Stimulated activated CD8-positive, alpha-beta memory T cell treated with anti-CD3 and anti-CD28 coated beads, Interleukin-4, amount 100 ng/mL, for 48 hours (primary cell): ENCODE measurements at places on chromosomes 6 and 20.

- DNase-seq, result no peak
These were observed 327.8 kb upstream of the TBX18 start for GRCh38 chr6:85092226-85092625.

DNA sequence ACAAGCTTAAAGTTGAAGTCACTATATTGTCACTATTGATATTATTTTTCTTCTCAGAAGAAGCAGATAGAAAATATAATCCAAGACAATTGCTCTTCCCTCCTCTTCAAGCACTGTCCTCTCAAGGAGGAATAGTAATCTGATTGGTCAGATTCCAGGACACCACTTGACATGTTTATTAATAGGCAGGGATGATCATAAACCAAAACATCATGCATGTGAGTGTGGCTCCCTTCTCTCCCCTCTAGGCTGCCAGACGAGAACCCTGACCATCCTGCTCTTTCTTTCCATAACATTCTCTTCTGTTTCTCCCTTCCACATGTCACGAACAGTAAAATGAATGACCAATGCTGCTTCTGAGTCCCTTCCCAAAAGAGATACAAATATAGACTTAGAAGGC lies 7.5 kb downstream of the ATG5 start:
- no peak for DNase-seq

- no peak for DNase-seq
These were observed 88.0 kb downstream of the CDS2 start for GRCh38 chr20:5214826-5215225.

GRCh38 chr6:162970246-162970645 lies 242.5 kb downstream of the PACRG start:
- DNase-seq, result no peak

GRCh38 chr20:58308680-58309527 lies 611 bp upstream of the RAB22A start:
- DNase-seq, result peak; percentile 69

DNA sequence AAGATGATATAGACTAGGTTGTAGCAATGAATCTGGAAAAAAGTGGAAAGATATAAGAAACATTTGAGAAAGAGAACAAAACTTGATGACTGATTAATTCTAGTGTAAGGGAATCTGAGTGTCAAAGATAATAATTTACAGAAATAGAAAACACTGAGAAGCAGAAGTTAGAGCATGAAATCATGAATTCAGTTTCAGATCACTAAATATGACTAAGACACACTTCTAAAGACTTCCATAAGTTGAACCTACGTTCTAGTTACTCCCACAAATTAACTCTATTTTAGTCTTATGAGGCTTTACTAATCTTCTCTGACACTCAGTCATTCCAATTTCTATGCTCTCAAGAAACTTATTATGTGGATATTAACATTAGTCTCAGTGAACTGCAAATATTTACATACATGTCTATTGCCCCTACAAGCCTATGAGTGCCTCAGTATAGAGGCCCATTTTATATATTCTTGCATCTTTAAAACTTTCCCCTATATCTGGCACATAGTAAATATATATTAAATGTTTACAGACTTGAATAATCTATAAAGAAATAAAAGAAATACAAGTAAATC lies 30.4 kb downstream of the IBTK start:
- DNase-seq, result no peak

DNA sequence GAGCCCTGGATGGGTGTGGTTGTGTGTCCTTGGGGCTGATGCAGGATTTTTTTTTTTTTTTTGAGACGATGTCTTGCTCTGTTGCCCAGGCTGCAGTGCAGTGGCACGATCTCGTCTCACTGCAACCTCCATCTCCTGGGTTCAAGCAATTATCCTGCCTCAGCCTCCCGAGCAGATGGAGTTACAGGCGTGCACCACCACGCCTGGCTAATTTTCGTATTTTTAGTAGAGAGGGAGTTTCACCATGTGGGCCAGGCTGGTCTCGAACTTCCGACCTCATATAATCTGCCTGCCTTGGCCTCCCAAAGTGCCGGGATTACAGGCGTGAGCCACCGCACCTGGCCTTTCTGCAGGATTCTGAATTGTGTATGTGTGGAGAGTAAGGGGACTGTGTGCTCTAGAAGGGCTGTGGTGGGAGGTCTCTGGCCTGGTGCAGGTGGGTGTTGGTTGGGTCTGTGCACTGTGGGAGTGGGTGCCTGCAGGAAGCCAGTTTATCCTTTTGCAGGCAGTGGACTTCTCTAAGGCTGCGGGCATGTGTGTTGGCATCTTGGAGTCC lies 11.0 kb upstream of the ID1 start:
- DNase-seq, result no peak

GRCh38 chr20:5863040-5863833 lies 87.1 kb downstream of the TRMT6 start:
- DNase-seq, result no peak

DNA sequence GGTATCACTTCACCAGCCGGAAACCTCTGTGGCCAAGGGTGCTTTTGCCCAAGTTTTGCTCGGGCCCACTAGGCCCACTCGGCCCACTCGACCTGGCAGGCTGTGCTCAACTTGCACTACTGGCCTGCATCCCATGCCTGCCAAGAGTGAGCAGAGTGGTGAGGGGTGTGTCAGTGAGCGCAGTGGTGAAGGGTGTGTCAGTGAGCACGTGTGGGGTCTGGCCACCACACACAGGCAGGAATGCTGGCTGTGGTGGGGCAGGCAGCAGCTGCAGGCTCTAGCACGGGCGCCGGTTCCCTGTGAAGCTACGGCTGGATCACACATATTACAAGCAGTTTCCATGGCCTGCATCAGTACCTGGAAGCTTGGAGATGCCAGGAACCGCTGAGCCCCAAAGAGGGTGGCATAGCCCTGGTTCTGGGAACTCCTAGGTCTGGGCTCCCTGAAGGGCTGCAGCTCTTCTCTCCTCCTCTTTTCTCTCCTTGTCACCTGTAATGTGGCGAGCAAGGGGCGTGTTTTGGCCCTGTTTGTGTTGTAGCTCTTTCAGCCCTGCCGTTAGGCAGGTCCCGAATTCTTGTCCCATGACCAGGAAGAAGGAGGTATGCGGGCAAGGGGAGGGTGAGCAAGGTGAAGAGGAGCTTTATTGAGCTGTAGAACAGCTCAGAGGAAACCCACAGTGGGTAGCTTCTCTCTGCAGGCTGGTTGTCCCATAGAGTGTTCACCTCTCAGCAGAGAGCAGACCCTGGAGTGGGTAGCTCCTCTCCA lies 51.0 kb upstream of the CLDN20 start:
- DNase-seq, result no peak

- DNase-seq, result no peak
These were observed 1.3 kb upstream of the SIRPA start for GRCh38 chr20:1893721-1894470.

DNA sequence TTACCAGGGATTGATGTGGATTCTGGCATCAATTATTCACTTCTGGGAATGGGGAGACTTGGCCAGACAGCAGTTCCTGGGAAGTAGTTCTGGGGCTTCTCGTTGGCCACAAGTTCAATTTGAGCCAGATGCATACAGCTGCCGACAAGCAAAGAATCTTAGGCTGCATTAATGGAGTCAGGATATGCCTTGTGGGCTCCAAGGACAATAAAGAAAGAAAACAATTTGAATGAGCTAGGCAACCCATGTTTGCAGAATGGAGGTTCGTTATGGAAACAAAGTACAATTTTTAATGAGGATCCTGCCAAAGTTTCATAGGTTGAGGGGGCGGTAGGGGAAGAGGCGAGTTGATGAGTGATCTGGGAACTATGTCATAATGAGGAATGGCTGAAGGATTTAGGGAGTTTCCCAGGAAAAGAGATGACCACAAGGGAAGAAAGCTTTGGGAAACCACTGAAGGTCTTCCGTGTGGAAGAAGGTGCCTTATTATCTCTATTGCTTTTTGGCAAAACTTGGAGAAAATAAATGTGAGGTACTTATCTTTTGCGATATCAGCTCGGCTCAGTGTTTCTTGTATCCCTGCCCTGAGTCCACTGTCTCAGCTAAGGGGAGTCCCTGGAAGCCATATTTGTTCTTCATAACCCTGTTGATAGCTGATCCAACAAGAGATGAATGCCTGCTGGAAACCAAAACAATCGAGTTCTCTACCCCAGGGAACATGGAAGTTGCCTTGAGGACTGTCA lies 181.0 kb upstream of the ZNF217 start:
- DNase-seq, result no peak

GRCh38 chr6:149969635-149970034 lies 5.9 kb downstream of the ULBP1 start:
- no peak for DNase-seq

DNA sequence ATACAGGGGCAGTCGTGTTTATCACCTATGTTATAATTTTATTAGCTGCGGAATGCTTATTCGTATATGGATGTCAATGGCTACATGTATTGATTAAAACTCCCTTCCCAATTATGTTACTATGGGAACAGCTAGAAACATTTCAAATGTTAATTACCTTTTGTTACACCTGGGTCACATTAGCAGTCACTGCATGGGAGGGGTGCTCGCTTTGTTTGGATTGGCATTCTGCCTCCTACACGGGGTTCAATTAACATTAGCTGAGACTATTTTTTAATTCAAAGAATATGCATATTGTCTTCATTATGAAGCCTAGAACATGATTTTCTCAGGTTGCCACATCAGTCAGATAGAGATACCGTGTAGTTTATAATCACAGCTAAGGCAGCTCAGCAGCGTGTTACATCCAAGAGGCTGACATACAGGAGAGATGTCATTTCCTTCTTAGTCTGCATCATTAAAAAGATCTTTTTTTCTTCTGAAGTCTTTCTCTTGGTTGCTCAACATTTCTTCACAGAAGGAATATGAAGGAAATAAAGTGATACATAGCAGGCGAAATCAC lies 76.2 kb upstream of the RPS6KA2 start:
- no peak for DNase-seq

- DNase-seq, result no peak
These were observed 258.7 kb downstream of the THBS2 start for GRCh38 chr6:168994956-168995355.

DNA sequence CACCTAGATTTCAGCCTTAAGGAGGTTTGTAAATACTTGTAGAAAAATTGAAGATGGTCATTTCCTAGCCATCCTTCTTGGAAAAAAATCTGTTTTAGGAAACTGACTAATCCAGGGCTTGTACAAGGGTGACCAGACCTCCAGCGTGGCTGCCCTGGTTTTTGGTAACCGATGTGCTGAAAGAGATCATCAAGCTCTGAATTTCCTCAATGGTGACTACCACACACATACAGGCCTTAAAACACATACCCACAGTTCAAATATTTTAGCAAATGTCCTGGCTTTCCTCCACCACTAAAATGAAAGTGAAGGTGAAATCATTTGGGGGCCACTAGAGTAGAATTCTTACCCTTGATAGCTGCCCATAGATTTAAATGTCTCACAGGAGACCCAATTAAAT lies 215.3 kb upstream of the SUPT3H start:
- DNase-seq, result no peak

DNA sequence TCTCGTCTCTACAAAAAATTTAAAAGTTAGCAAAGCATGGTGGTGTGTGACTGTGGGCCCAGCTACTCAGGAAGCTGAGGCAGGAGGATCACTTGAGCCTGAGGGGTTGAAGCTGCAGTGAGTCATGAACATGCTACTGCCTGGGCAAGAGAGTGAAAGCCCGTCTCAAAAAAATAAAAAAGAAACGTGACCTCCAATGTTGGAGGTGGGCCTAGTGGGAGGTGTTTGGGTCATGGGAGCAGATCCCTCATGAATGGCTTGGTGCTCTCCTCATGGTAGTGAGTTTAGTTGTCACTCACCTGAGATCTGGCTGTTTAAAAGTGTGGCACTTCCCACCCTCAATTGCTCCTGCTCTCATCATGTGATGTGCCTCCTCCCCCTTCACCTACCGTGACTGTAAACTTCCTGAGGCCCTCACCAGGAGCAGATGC lies 24.3 kb downstream of the RBL1 start:
- peak; percentile 34 for DNase-seq

DNA sequence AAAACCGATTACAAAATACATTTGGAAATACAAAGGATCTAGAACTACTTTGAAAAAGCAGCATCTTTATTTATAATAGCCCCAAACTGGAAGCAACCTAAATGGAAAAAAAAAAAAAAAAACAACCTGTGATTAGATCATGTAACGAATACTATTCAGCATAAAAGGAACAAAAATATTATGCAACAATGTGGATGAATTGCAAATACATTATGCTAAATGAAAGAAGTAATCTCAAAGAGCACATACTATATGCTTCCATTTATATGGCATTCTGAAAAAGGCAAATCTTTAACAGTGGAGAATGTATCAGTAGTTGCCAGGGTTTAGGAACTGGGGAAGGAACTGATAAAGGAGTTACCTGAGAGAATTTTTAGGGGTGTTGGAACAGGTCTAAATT lies 28.9 kb downstream of the IRAK1BP1 start:
- DNase-seq, result no peak

DNA sequence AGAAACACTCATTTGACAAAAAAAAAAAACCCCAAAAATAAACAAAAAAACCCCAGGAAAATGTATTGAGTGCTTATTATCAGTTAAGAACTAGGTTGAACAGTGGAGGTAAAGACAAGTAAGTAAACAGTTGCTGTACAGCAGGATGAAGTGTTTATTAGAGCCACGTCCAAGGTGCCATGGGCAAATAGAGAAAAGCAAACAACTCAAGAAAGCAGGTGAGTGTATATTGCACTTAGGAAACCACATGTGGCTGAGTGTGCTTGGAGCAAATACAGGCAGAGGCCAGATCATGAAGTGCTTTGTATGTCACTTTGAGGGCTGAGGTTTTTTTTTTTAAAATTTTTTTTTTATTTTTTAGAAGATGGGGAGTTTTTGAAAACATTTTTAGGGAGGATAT lies 98.3 kb downstream of the MACROD2 start:
- DNase-seq, result no peak

DNA sequence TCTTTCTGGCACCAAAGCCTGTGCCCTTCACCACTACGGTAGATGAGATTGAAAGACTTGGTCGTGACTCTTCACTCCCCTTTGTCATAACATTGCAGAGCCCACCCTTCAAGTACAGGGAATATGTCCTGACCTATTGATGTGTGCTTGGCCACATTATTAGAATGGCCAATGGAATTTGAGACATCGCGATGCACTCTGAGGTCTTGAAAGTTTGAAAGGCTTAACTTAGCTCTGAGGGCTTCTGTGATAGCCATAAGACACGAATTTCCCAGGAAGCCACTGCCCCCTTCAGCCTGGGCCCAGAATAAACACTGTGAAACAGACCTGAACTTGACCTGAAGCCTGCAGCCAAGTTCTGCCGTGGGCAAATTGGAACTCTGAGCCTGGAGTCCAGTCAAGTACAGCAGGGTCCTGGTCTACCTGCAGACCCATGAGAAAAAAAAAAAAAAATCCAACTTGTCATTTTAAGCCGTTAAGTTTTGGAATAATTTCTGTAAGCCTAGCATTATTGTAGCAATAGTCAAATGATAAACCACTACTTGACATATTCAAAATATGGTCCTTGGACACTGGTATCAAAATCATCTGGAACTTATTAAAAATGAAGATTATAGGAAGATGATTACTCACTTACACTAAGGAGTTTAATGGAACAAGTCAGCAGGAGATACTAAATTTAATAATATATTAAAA lies 36.9 kb upstream of the TRAF3IP2 start:
- DNase-seq, result peak; percentile 49

DNA sequence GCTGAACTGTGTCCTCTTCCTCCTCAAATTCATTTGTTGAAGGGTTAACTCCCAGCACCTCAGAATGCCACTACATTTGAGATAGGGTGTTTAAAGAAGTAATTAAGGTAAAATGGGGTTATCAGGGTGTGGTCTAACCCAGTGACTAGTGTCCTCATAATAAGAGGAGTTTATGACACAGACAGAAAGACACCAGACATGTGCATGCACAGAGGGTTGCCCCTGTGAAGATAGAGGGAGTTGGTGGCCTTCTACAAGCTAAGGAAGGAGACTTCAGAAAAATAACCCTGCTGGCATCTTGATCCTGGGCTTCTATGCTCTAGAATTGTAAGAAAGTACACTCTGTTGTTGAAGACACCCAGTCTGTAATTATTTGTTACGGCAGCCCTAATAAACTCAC lies 24.9 kb upstream of the EDN1 start:
- DNase-seq, result no peak
